M059J (cell line): ENCODE measurements at places on chromosomes 1 and 21.

DNA sequence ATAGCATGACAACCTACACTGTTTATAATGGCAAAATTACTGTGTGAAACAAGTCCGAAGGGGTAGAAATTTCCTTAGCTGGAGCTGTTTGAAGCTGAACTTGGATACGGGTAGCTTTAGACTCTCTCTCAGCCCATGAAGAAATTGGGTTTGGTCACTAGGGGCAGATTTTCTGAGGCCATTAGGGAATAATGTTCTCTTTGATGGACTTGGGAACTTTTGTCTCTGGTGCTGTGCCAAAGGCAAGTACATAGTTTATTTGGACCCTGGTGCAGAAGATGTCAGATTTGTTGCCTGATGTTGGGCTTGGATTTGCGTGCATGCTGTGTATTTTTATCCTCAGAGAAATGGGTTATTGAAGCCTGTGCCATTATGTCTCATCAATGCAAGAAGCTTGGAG, 109.6 kb downstream of the VPS13D start:
- no peak for DNase-seq

- DNase-seq: no peak
Observed at GRCh38 chr1:55604749-55605148, 389.6 kb upstream of the USP24 start.

DNA sequence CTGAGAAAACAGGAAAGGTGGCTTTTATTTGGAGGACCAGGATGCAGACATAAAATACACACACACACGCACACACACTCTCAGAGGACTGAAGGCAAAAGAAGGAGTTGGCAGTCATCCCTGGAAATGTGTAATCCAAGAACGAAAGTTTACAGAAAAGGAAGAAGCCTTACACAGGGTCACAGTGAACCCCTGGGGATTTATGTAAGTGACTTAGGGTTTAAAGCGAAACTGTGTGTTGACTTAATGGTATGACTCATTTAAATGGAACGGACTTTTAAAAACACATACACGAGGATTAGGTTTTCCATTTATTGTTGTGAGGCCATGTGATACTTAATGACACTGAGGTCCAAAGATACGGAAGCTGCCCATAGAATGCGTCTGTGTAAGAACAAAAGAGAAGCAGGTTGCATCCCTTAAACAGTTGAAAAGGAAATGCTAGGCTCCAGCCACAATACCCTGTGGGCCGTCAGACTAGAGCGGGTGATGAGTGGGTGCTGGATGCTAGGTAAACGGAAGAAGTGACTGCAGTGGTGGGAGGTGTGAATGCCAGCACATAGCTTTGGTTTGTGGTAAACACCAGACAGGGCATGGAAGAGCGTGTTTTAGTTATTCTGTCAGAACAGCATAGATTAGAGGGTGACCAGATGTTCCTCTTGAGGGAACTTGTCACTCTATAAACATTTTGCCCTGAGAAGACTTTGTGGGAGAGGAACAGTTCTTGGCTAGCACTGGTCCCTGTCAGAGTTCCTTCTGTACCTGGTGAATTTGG, 21.6 kb upstream of the BCL10 start:
- peak; percentile 100 for DNase-seq

DNA sequence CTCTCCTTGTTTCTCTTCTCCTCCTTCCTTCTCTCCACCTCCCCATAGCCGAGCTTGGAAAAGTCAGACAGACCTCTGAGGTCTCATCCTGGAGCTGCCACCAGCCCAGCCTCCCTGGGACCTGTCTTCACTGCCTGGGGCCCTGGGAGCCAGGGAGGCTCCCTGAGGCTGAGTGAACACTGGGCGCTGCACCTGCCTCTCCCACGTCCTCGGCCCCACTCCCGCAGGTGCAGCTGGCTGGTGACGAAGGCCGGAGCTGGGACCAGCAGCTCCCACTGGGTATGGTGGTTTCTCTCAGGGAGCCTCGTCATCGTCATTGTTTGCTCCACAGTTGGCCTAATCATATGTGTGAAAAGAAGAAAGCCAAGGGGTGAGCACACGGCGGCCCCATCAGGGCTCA, 5.3 kb downstream of the TNFRSF14 start:
- DNase-seq: no peak

DNA sequence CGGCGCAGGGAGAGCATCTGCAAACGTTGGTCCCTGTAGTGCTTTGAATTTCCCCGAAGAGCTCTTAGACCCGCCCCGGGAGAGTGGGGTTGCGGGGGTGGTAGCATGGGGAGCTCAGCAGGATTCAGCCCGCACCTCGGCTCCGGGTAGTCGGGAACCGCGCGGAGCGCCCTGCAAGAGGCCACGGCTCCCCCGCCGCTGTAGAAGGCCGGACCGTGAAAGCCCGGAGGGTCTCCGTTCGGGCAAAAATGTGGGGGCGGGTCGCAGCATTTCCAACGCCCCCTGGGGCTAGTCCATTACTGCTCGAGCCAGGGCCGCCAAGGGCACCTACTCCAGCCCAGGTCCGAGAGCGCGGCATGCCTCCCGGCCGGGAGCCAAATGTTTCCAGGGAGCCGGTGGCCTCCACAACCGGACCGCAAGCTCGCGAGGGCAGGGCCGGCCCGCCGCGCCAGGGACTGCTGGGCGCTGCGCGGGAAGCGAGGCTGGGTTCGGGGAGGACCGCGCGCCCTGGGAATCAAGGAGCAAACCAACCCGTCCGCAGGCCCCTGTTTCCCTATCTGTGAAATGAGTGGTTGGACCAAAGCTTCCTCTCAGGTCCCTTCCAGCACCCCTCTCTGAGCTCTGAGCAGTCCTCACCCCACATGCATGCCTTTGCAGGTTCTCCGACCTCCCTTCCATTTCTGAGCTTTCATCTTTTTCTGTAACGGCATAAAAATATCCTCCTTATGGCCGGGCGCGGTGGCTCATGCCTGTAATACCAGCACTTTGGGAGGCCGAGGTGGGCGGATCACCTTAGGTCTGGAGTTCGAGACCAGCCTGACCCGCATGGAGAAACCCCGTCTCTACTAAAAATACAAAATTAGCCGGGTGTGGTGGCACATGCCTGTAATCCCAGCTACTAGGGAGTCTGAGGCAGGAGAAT, 775 bp upstream of the TMEM63A start:
- peak; percentile 61 for DNase-seq
